NCI-H1417 treated with DMSO at 0.1 percent for 48 hours (cell line): ENCODE measurements at places on chromosomes 3 and 15.

GRCh38 chr3:134799393-134799792, 4.3 kb downstream of the EPHB1 start:
- no peak for DNase-seq

GRCh38 chr15:25619076-25619475, 180.3 kb upstream of the UBE3A start:
- DNase-seq: no peak

DNA sequence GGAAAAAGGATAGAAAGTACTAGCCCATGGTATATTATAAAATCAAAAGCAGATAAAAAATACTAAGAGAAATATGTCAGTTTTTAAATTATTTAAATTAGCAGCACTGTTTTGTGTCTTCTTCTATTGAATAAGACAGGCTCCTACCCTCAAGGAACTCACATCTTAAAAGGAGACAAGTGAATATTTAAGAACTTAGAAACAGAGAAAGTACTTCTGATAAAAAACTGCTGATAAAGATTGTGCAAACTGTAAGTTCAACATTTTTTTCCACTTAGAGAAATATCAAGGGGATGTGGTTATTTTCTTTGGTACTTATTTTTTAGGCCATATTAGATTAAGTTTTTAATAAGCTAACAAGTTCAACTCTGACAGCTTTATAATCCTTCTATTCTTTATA, 3.0 kb upstream of the ANKRD28 start:
- DNase-seq: no peak

DNA sequence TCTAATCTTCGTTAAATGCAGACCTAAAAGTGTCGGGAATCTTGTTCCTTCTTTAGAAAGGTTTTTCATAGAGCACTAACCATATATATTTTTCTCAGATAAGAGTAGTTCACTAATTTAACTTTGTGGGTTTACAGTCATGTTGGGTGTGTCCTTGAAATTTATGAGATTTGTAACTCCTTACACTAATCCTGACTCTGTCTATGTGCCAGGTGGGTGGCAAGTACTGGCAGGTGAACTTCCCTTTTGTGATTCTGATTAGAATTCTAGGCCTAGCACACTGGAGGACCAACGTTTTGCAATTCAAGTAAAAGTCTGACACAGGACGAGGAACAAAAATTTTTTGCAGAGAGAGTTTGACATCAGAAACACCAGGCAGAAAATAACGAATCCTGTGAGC, 220.1 kb downstream of the P3H2 start:
- DNase-seq: no peak

DNA sequence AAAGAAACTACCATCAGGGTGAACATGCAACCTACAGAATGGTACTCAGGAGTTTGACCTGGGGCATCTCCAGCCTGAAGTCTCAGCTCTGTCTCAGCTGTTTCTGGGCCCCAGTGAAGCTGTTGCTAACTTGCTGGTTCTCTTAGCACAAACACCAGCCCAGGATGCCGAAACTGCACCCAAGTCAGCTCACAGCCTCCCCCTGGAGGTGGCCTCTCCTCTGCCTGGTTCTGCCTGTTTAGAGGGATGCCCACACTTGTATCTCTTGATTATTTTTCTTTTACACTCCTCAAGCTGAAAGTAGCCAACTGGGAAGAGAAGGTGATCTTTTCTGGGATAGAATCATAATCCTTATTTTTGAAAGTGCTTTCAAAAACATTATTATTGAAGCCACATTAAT, 289.0 kb upstream of the RASGRP1 start:
- DNase-seq: no peak

- no peak for DNase-seq
Observed at GRCh38 chr3:87132801-87133200, 94.3 kb upstream of the CHMP2B start.

GRCh38 chr3:36777424-36778218, 13.3 kb upstream of the DCLK3 start:
- no peak for DNase-seq

GRCh38 chr15:78339559-78339958, 594 bp upstream of the CRABP1 start:
- DNase-seq: no peak

GRCh38 chr3:112687211-112687610, 46.3 kb upstream of the CCDC80 start:
- no peak for DNase-seq

DNA sequence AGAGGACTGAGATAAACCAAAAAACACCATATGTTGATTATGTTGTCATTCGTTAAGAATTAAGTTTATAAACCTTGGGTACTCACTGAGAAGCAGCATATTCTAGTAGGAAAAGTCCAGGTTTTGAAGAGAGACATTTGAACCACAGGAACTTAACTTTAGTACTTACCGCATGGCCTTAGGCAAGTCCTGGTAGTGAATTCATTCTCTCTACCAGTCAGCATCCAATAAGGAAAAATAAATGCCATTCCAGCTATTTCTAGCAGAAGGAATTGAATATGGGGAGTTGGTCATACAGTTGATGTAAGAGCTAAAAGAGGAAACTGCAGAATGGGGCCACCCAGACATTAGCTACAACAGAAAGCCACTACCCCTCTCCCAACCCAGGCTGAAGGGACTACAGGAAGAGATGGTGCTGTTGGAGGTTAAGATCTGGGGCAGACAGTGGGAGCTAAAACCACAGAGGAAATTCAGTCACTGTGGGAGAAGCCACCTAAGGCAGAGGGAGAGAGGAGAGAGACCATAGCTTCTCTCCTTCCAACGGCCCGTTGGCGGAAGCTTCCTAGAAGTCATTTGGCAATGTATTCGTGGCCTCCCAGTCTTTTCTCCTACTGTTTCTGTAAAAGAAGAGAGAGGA, 133.8 kb upstream of the RARB start:
- no peak for DNase-seq

DNA sequence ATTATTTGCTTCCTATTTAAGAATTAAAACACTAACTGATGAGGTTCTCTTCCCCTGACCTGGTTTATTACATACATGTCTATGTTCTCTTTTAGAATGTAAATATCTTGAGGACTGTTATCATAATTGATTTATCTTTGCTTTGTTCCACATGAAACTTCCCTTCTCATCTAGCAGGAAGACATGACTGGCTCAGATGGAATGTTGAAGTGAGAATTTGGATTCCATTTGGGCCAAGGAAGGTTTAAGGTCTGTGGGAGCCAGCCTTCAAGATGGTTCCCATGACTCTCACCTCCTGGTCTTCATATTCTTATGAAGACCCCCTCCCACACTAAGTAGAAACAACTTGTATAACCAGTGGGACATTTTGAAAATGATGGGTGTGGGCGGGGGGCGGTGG, 222.2 kb upstream of the GADL1 start:
- no peak for DNase-seq

DNA sequence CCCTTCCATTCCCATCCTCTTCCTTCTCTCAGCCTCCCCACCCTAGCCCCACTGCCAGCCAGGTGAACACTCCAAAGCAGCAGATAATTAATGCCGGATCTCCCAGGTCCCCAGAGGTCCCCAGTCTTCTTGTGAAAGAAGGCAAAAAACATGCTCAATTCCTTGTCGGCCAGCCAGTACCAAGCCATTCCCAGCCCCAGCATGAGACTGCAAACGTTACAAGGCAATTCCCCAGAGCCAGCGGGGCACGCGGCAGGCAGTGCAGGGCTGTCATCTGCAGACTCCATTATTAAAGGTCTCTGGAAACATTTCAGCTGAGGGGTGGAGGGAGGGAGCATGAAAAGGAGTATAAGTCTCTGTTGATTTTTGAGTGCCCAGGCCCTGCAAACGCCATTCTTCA, 117.8 kb downstream of the XXYLT1 start:
- no peak for DNase-seq
